ENCODE measurements at places on chromosomes 4 and X. TPM values are rescaled to one million over a fixed set of nuclear protein-coding genes. Genes with fewer than 3 reads are reported as not detected.

DNA sequence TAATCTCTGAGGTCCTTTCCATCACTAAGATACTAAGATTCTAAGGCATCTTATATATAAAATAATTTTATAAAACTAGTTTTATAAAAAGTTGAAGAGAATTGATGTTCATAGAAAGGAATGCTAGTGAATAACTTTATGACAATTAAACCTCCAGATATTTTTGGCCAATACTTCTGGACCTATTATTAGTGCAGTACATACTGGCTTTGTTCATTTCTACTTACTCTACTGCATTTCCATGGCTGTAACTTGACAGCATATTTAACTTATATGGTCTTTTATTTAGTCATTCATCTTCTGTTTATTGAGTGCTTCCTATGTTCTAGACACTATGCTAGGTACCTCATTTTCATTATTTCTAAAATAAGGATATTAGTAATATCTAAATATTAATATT, 6.8 kb upstream of the USP53 start:
- DNase-seq = no peak
- H3K27ac ChIP-seq = no peak overlapping the region
- no peaks in the 10 kb centered on the region for H3K27me3 ChIP-seq
- H3K4me1 ChIP-seq = no peaks in the 10 kb centered on the region

DCHS2 gene
- total RNA-seq = 0.43 TPM

DNA sequence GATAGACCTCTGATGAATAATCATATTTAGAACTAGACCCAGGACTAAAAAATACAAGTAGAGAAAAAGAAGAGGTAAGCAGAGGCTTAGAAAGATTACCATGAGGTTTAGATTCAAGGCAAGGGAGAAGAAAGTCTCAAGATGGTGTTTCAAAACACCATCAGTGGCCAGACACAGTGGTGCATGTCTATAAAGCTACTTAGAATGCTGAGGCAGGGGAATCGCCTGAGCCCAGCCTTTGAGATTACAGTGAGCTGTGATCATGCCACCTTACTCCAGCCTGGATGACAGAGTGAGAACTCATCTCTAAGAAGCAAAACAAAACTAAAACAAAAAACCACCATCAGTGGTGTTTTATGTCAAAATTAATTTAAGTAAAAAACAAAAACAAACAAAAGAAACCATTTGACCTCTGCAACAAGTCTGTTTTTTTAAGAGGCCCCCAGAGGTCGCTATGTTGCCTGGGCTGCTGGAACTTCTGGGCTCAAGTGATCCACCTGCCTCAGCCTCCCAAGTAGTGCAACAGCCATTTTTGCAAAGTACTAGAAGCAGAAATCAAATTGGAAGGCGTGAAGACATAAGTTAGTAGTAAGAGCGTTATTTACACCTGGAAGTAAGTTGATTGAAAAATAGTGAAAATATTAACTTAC, 784.3 kb downstream of the ADGRL3 start:
- H3K36me3 ChIP-seq = no peaks in the 10 kb centered on the region
- DNase-seq = no peak
- no peaks in the 10 kb centered on the region for H3K4me1 ChIP-seq
- no peaks in the 10 kb centered on the region for H3K27me3 ChIP-seq
- no peak overlapping the region for H3K27ac ChIP-seq

DNA sequence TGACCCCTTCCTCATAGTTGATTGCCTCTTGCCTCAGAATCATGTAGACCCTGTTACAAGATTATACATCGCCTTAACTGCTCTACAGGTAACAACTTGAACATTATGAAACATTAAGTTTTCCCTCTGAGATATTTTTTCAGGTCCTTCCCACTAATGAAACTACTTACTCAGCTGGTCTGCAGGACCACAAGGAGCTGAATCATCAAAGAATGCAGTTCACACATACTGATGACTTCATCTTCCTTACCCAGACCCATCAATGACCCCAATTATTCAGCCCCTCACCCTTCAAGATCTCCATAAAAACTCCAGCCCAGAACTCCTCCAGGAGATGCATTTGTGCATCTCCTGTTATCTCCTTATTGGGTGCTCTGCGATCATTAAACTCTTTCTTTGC, 720.9 kb downstream of the RAPGEF2 start:
- no peaks in the 10 kb centered on the region for H3K36me3 ChIP-seq
- no peaks in the 10 kb centered on the region for H3K27me3 ChIP-seq
- DNase-seq = no peak
- no peak overlapping the region for H3K4me3 ChIP-seq
- peaks cover 4% of the 10 kb centered on the region for H3K4me1 ChIP-seq
- H3K27ac ChIP-seq = no peak overlapping the region

GRCh38 chr4:147546349-147546748, 65.5 kb downstream of the EDNRA start:
- no peak overlapping the region for H3K27ac ChIP-seq
- H3K4me3 ChIP-seq = no peak overlapping the region
- no peak for DNase-seq
- H3K36me3 ChIP-seq = peaks cover 2% of the 10 kb centered on the region

DNA sequence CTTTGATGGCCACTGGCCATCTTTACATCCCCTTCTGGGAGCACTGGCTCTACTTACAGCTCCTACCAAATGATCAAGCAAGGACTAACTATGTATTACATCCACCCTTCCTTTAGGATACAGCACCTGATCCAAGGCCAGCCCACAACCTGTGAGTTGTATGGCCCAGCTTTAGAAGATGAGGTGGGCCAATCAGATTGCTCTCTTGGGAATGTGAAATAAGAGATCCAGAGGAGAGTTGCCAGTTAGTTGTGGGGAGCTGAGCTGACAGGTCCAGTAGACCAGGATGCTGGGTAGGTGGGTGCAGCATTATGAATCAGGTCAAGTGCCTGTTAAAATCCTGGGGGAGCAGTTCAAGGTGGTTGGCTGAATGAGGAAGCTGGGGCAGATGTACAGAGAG, 111.5 kb downstream of the GNL3L start:
- no peak overlapping the region for H3K27ac ChIP-seq
- H3K4me1 ChIP-seq = peaks cover 6% of the 10 kb centered on the region
- H3K4me3 ChIP-seq = no peak overlapping the region
- H3K27me3 ChIP-seq = no peaks in the 10 kb centered on the region
- no peak for DNase-seq

GLUD2 gene
- 11.3 TPM for total RNA-seq

- H3K4me3 ChIP-seq = no peak overlapping the region
- peaks cover 6% of the 10 kb centered on the region for H3K36me3 ChIP-seq
- no peak for DNase-seq
- H3K27ac ChIP-seq = no peak overlapping the region
- H3K4me1 ChIP-seq = peaks cover 26% of the 10 kb centered on the region
- H3K27me3 ChIP-seq = no peaks in the 10 kb centered on the region
Measured at GRCh38 chr4:5526080-5526846, 182.1 kb downstream of the EVC2 start.

DGKK gene
- 1.2 TPM for total RNA-seq

DNA sequence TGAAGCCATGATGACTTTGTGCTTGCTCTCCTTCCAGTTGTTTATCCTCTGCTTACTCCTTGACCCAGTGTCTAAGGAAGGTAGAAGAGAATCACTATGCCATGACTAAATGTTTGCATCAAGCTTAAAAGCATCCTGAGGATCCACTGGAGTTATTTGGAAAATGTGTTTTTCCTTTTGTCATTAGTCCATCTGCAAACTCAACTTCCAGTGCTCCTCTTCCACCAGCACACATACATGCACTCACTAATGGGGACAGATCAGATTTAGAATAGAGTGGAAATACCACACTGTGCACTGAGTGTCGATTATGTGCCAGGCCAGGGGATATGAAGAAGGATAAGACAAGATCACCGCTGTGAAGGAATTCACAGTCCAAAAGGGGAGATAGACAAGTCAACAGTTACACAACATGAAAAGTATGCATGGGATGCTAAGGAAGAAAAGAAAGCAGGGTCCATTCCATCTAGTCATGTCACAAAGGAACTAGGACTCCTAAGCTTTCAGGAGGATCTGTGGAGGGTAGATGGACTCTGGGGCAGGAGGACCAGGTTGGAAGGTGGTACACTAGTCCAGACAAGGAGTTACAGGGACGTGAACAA, 1.9 kb downstream of the OCIAD2 start:
- H3K27me3 ChIP-seq = no peaks in the 10 kb centered on the region
- peak overlapping the region; percentile 13 for H3K27ac ChIP-seq
- peak overlapping the region; percentile 90 for H3K4me3 ChIP-seq
- H3K36me3 ChIP-seq = peaks cover 15% of the 10 kb centered on the region
- no peak for DNase-seq

Data from progenitor cell of endocrine pancreas (in vitro differentiated cells).